ENCODE measurements at places on chromosomes 1 and 21.
A peak's percentile ranks its signal among the peaks of the same experiment; 100 is the strongest.

GRCh38 chr1:86865973-86866637, 47.8 kb downstream of the SELENOF start:
- DNase-seq, result no peak

DNA sequence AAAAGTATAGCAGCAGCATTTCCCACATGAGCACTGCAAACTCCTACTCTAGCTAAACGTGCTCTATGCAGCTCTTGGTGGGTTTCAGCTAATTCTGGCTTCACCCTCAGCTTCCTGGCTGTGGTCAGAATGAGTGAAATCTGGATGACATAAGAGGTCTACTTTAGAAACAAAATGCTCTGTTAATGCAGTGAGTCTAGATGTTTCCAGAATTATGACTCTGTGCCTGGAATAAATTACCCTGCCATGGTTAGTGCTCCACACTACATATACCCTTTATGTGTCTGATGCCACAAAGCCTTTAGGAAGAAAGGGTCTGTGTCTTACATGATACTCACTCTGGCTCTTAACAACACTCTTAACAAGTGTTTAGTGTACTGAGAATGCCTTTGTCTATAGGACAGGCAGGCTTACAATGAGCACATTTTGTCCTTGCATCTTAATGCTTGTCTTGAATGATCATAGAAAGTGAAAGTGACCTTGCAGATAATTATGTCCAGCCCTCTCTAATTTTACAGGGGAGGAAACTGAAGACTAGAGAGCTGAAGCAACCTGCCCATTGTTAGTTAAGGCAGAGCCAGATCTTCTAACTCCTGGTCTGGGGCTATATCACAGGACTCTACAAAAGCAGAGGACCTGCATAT, 9.2 kb downstream of the S100A10 start:
- no peak for DNase-seq

GRCh38 chr1:56409112-56409691, 170.2 kb downstream of the PLPP3 start:
- peak; percentile 53 for DNase-seq

DNA sequence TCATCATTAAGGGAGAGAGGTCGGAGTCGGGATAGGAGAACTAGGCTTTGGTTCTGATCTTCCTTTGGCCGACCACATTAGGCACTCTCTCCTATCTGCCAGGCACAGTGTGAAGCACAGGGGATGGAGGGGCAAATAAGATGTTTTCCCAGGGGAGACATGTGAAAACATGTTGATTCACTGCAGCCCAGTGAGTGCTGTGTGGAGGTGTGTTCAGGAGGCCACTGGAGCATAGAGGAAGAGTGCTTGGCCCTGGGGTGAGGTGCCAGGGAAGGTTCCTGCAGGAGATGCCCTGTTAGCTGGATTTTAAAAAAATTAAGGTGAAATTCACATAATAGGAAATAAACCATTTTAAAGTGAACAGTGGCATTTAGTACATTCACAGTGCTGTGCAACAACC, 3.7 kb downstream of the VANGL2 start:
- DNase-seq, result no peak

- peak; percentile 39 for DNase-seq
Measured at GRCh38 chr1:42940851-42941639, 17.6 kb downstream of the SLC2A1 start.

- DNase-seq, result no peak
Measured at GRCh38 chr1:33387625-33388024, 43.3 kb downstream of the PHC2 start.

GRCh38 chr1:9406111-9406510, 113.4 kb downstream of the SPSB1 start:
- DNase-seq, result no peak

- DNase-seq, result no peak
Measured at GRCh38 chr1:155069551-155070157, 6.1 kb downstream of the EFNA4 start.

DNA sequence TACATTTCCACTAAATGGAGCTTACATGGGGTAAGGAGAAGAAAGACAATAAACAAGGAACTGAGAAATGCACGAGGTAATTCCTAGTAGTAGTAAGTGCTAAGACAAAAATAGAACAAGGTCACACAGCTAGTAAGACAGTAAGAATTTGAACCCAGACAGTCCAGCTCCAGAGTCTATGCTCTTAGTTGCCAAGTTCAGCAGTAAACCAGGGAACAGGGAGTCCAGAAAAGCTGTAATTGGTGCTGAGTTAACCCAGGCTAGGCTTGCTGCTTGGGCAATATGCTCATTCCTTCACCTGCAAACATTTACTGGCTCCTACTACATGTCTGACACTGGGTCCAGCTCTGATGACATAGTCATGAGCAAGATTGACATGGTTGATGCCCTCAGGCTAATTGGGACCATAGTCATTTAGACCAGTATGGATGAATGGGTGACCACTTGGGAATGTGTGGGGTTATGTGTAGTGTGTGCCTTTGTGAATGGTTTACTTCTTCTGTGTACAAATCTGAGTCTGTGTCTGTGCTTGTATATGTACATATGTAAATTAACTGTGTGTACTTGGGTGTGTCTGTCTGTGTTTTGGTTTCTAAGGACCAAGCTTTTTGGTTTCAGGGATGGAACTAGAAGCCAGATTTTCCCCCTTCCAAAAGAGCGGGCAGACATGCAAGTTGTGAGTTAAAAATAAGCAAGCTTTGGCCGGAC, 2.0 kb downstream of the GPX7 start:
- DNase-seq, result no peak

GRCh38 chr21:42649122-42650032, 4.0 kb upstream of the PDE9A start:
- peak; percentile 20 for DNase-seq

GRCh38 chr1:228684607-228685006, 50.7 kb upstream of the RHOU start:
- DNase-seq, result no peak

- peak; percentile 62 for DNase-seq
Measured at GRCh38 chr1:14945132-14946010, 208.2 kb upstream of the TMEM51 start.

- peak; percentile 76 for DNase-seq
Measured at GRCh38 chr1:121519042-121519755, 334.4 kb downstream of the SRGAP2C start.

DNA sequence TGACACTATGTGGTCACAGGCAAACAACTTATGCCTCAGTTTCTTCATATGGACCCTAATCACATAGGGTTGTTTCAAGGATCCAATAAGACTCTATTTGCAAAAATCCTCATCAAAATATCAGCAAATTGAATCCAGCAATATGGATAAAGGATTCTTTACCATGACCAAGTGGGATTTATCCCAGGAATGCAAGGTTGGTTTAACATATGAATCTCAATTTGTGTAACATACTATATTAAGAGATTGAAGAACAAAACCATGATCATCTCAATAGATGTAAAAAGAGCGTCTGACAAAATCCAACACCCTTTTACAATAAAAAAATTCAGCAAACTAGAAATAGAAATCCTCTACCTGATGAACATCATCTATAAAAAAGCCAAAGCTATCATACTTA, 23.9 kb downstream of the ARHGEF11 start:
- no peak for DNase-seq

- no peak for DNase-seq
Measured at GRCh38 chr1:161834967-161835550, 68.9 kb downstream of the ATF6 start.

DNA sequence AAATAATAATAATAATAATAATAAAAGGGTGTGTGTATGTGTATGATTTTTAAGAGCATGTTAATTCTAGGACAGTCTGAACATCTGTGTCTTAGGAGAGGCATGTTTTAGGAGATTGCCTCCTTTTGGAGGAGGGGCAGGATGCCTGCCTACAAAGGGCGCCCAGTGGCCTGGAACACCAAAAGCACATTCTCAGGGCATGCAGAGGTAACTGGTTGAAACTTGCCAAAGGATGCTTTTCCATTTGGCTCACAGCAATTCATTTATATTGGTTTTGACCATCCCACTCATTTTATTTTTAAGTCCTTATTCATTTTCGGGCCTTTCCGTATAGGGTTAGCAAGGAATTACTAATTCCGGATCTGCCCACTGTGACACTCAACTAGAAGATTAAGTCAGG, 21.1 kb upstream of the LAMC2 start:
- DNase-seq, result no peak

DNA sequence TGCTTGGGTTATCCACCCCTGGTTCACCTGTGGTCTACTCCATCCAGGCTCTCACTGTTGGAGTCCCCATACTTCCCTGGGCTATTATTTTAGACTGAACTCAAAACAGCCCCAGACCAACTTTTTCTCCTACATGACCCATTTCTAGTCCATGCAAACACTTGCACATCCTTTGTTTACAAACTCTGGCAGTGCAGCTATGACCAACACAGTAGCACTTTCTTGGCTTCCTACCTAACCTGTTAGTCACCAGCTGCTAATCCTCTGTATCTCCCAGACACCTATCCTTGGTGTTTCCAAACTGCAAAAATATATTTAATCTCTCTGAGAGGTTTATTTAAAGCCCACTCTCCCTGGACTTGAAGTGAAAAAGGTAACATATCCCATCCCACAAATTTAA, 90.8 kb downstream of the DDAH1 start:
- no peak for DNase-seq

DNA sequence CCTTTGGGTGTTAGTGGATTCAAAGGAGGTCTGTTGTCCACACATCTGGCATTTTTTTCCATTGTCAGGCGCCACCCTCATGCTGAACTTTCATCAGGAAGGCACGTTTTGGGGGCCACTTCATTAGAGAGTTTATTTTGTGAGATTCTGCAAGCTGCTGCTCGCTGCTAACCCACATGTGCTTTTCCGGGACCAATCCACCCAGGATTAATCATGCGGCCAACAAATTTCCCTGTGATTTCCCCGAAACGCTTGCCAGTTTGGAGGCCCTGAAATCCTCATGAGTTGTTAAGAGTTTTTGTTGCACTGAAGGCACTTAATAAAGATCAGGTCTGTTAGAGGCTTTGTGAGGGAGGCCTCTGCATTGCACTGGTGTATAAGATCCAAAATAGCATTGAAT, 2.4 kb downstream of the PDPN start:
- DNase-seq, result no peak
